Endothelial cell (in vitro differentiated cells): ENCODE measurements at places on chromosomes 2 and 18. TPM values are rescaled to one million over a fixed set of nuclear protein-coding genes. Genes with fewer than 3 reads are reported as not detected.

Gene HRH4
- not detected for total RNA-seq

DNA sequence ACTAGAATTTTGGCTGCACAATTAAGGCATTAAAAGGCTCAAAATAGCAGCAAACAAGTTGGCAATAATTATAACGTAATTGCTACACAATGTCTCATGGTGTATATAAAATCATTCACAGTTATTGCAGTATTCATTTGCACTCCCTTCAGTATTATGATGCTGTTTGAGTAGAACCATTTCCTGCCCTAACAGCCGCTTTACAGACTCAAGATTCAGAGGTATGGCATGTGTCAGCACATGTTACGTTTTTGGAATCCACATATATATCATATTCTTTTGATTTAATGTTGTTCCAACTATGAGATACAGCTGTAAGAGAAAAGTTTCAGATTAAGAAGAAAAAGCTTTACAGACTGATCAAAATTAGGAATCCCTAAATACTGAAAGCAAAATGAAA lies 56.3 kb upstream of the NCKAP5 start:
- DNase-seq = no peak

GRCh38 chr2:37622450-37623100 lies 48.9 kb downstream of the CDC42EP3 start:
- DNase-seq = no peak

DNA sequence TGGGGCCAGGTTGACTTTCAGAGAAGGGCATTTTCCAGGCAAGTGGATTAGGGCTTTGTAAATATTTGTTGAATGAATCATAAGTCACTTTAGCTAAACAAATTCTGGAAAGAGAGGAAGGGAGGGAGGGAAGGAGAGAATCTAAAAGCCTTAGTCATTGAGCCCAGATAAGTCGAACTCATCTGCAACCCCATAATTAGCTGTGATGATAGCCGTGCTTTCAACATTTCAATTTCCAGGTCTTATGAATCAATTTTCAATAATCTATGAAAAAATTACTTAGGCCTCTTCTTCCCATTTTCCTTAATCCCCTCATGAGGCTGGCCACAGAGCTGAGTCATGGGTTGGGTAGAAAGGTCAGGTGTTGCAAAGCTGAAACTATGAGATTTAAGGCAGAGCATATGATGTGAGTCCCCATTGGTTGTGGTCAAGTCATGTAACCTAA lies 111.9 kb upstream of the MAPRE2 start:
- no peak for DNase-seq

Gene AGXT
- not detected for total RNA-seq

Gene UGT1A3
- not detected for total RNA-seq

DNA sequence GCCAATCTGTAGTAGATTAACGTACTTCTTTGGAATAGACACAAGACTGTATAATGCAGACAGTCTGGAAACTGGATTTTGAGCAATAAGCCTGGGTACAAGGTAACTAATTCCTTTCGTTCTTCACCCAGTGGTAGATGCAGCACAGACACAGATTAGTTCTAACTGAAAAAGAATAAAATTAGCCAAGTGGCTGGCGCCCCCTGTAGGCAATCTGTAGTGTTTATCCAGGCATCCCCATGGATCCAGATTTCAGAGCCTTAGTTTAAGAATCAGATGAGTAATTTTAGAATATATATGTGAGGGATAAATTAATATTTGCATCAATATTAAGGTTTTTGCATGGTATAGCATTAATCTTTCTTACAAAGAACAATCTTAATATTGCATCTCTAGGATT lies 563.9 kb downstream of the DCC start:
- peak; percentile 58 for DNase-seq

- DNase-seq = no peak
Measured at GRCh38 chr2:40168032-40168431, 283.9 kb downstream of the SLC8A1 start.

Gene SLC23A3
- total RNA-seq = 1.7 TPM

Gene TSHZ1
- total RNA-seq = 16.3 TPM

Gene ACVR2A
- 22.9 TPM for total RNA-seq

DNA sequence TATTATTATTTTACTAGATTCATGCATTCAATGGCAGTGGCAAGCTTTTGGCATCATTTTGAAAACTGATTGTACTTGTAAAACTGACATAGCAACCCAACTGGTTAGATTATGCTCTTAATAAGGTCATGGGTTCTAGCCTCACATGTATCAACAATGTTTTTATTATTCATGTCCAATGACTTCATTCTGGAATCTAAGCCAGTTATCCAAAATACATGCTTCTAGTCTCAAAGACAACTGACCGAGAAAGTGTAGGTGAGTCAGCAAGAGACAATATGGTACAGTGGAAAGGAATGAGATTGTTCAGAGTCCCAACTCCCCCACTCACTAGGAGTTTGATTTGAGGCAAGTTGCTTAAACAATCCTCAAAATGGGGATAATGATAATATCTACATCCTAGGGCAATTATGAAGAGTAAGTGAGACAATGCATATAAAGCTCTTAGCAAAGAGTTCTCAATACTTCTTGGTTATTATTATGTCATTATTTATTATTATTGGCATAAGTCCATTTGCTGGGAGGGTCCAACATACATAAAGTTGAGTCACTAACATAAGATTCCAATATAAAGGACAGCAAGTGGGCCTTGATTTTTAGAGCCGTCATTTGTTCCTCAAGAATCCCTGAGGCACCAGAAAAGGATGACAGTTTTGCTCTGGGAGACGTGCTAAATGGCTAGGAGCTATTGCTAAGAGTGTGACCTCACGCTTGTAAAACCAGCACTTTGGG lies 99.4 kb downstream of the NEB start:
- DNase-seq = no peak

- no peak for DNase-seq
Measured at GRCh38 chr2:192267484-192267883, 72.8 kb upstream of the TMEFF2 start.

Gene TBR1
- 0.08 TPM for total RNA-seq

Gene SERPINB3
- not detected for total RNA-seq

Gene CENPA
- 3.9 TPM for total RNA-seq

Gene CHST10
- 20.6 TPM for total RNA-seq

- no peak for DNase-seq
Measured at GRCh38 chr2:137975280-137976271, 11.3 kb downstream of the HNMT start.

Gene SNORC
- total RNA-seq = 5.6 TPM

DNA sequence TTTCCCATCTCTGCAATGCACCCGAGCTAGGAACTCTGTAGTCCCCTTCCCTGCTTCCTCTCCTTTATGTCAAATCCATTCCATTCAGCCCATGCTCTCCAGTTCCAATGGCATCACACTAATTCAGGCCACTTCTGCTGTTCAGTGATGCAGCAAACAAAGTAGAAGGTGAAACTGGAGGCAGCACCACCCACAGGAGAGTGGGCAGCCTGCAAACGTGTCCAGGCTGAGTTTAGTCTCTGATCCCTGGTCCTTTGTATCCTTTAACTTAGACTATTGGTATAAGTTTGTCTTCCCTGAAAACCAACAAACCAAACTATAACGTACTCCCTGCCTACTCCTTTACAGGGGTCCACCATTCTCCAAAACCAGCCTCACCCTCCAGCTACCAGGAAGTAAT lies 14.7 kb upstream of the KCTD1 start:
- no peak for DNase-seq
